Pancreas (tissue), 10 donors: ENCODE measurements at places on chromosomes 6 and 20. TPM values are rescaled to one million over a fixed set of nuclear protein-coding genes. Genes with fewer than 3 reads are reported as not detected.

The TFAP2A gene
- total RNA-seq = 1.3 TPM

The GPR63 gene
- total RNA-seq = 0.69 TPM

DNA sequence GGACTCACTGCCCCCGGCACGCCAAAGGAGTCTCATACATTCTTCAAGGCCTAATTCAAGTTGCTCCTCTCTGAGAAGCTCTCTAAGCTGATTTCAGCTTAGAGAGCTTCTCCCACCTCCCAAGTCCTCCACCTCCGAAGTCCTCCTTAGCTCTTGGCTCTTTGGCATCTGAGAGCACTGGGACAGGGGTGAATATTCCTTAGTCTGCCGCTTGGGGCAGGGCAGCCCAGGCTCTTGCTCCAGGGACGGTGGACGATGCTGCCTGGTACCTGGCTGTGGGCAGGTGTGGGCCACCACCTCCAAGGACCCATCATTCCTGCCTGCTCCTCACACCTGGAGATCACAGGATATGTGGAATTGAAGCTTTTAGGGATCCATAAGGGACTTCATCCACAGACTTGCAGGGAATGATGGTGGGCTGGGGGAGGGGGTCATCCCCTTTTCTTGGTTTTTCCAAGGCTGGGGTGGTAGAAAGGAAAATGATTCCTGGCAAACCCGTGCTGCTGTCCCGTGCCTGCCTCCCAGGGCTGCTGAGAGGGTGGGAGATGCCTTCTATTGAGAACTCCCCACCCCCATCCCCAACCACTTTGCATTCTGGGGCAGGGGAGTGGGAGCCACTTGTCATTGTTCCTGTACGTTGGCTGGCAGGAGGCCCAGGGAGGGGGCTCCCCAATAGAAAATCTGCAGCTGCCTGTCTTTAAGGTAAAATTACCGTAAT lies 57.4 kb downstream of the ARHGAP40 start:
- H3K4me3 ChIP-seq = no peak overlapping the region
- H3K27me3 ChIP-seq = peaks cover 8% of the 10 kb centered on the region
- H3K36me3 ChIP-seq = no peaks in the 10 kb centered on the region
- no peaks in the 10 kb centered on the region for H3K4me1 ChIP-seq

- no peak overlapping the region for H3K4me3 ChIP-seq
- DNase-seq = no peak
- H3K4me1 ChIP-seq = no peaks in the 10 kb centered on the region
- no peak overlapping the region for H3K27ac ChIP-seq
- no peaks in the 10 kb centered on the region for H3K27me3 ChIP-seq
Observed at GRCh38 chr6:132675749-132676148, 16.8 kb upstream of the TAAR1 start.

DNA sequence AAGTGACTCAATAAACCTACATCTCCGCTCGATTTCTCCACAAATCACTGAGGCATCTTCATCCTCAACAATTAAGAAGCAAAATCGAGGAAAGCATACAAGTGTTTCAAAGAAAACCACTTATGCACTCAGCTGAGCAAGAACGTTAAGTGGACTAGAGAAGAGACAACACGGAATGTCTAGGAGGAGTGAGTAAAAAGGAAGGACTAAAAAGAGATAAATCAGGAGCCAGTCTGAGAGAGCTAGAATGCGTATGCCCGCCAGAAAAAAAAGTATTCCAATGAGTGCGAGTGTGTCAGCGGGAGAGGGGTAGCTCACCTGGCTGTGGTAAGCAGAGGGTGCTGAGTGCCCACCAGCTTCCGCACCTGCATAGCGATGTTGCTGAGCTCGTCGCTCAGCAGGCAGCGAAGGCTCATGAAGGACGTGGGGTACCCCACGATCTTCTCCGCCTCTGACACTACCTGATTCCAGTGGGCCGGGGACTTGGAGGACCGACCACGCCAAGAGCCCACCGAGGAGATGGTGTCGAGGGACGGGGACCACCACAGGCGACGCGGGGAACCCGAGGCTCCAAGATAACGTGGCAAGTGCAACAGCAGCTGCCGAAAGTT lies 587 bp downstream of the PDSS2 start:
- DNase-seq = peak; percentile 38
- no peaks in the 10 kb centered on the region for H3K36me3 ChIP-seq
- H3K27ac ChIP-seq = peak overlapping the region; percentile 94
- H3K4me1 ChIP-seq = peaks cover 13% of the 10 kb centered on the region
- no peaks in the 10 kb centered on the region for H3K27me3 ChIP-seq

DNA sequence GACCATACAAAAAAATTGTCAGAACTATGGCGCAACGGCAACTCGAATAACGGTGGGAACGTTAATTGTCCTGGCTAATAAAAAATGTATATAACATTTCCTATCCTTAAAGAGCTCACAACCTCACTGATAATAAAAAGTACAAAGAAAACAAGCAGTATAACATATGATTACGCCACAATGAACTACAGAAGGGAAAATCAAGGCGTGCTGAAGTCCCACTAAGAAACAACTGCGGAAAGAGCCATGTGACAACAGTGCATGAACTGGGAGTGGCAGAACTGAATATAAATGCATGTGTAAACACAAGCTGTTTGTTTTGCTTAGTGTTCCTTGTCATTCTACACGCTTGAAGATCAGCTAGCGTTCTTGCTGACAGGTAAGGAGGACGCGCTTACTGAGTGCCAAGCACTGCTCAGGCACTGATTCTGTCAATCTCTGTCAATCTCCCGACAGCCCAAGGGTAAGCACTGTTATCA lies 466 bp upstream of the PSMB1 start:
- peak overlapping the region; percentile 88 for H3K4me3 ChIP-seq
- peaks cover 37% of the 10 kb centered on the region for H3K4me1 ChIP-seq
- H3K36me3 ChIP-seq = no peaks in the 10 kb centered on the region
- peak overlapping the region; percentile 75 for H3K27ac ChIP-seq
- no peak for DNase-seq
- H3K27me3 ChIP-seq = no peaks in the 10 kb centered on the region

DNA sequence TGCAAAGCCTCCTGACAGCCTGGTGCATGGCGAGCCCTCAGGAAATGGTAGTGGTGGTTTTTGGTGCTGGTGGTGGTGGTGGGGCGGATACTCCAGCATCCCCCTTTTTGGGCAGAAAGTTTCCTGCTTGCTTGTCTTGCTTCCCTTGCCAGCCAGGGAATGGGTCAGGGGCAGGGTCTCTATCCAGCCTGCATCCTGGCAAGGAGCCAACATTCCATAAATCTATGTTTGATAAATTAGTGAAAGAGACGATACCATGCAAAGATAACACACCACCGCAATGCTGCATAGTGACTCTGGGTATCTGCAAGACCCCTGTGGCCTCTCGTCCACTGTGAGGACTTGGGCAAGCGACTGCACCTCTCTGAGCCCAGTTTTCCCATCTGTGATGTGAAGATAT lies 246.2 kb downstream of the LRFN2 start:
- H3K27ac ChIP-seq = no peak overlapping the region
- no peaks in the 10 kb centered on the region for H3K27me3 ChIP-seq
- no peaks in the 10 kb centered on the region for H3K4me1 ChIP-seq

GRCh38 chr6:1406306-1407072 lies 17.1 kb downstream of the FOXF2 start:
- no peaks in the 10 kb centered on the region for H3K4me1 ChIP-seq
- H3K27ac ChIP-seq = no peak overlapping the region
- H3K4me3 ChIP-seq = no peak overlapping the region
- no peak for DNase-seq
- H3K27me3 ChIP-seq = no peaks in the 10 kb centered on the region
- no peaks in the 10 kb centered on the region for H3K36me3 ChIP-seq

DNA sequence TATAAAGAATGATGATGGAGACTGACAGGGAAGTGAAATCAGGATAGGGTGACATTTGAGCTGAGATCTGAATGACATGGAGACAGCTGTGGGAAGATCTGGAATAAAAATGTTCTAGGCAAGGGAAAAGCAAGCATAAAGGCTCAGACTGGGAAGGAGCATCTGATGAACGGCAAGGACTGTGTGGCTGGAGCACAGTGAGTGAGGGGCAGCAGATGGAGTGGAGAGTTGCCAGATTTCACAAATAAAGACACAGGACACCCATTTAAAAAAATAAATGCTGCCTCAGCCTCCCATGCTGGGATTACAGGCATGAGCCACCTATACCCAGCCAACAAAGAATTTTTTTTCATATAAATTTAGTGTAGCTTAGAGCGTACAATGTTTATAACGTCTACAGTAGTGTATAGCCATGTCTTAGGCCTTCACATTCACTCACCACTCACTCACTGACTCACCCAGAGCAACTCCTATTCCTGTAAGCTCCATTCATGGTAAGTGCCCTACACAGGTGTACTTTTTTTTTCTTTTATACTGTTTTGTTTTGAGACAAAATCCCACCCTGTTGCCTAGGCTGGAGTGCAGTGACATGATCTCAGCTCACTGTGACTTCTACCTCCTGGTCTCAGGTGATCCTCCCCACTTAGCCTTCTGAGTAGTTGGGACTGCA lies 2.4 kb upstream of the ZBTB24 start:
- peaks cover 6% of the 10 kb centered on the region for H3K4me1 ChIP-seq
- H3K27ac ChIP-seq = no peak overlapping the region
- H3K27me3 ChIP-seq = no peaks in the 10 kb centered on the region
- H3K4me3 ChIP-seq = no peak overlapping the region
- H3K36me3 ChIP-seq = no peaks in the 10 kb centered on the region

GRCh38 chr6:67133973-67134372 lies 1426.9 kb upstream of the EYS start:
- H3K27me3 ChIP-seq = no peaks in the 10 kb centered on the region
- no peak overlapping the region for H3K27ac ChIP-seq
- H3K4me3 ChIP-seq = no peak overlapping the region

DNA sequence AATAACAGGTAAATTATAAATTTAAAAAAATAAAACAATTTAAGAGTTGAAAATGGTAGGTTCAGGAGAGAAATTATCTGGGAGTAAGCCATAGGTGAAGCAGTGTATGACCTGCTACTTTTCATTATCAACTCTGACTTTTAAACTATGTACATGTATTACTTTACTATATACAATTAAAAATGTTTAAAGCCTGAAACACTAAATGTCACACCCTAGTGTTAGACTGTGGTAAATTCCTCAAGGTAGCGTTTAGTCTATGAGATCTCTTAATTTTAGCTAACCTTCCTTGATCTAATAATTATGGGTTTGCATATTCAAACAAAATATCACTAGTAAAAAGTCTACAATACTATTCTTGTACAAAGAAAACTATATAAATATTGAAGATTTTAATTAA lies 22.3 kb upstream of the TBC1D32 start:
- no peak overlapping the region for H3K4me3 ChIP-seq
- DNase-seq = no peak
- H3K27me3 ChIP-seq = no peaks in the 10 kb centered on the region
- no peak overlapping the region for H3K27ac ChIP-seq
- H3K36me3 ChIP-seq = no peaks in the 10 kb centered on the region
